ENCODE measurements at places on chromosomes 16 and 17. TPM values are rescaled to one million over a fixed set of nuclear protein-coding genes. Genes with fewer than 3 reads are reported as not detected.

DNAH3 gene
- not detected for total RNA-seq

FLYWCH2 gene
- 39.9 TPM for total RNA-seq

MFAP4 gene
- total RNA-seq = 0.15 TPM

FOXL1 gene
- 2.1 TPM for total RNA-seq

OR1F1 gene
- total RNA-seq = not detected

LDHD gene
- 4.2 TPM for total RNA-seq

- DNase-seq = peak; percentile 93
Observed at GRCh38 chr16:57277586-57277985, 6.9 kb downstream of the PLLP start.

GRCh38 chr16:8801701-8802100 lies 4.1 kb downstream of the PMM2 start:
- peak; percentile 33 for DNase-seq

GRCh38 chr17:66228887-66229782 lies at the start of gene APOH:
Gene APOH (minus strand): TSS chr17:66229415. CDS start chr17:66229379, 36 bp downstream.
- DNase-seq = peak; percentile 63

DNA sequence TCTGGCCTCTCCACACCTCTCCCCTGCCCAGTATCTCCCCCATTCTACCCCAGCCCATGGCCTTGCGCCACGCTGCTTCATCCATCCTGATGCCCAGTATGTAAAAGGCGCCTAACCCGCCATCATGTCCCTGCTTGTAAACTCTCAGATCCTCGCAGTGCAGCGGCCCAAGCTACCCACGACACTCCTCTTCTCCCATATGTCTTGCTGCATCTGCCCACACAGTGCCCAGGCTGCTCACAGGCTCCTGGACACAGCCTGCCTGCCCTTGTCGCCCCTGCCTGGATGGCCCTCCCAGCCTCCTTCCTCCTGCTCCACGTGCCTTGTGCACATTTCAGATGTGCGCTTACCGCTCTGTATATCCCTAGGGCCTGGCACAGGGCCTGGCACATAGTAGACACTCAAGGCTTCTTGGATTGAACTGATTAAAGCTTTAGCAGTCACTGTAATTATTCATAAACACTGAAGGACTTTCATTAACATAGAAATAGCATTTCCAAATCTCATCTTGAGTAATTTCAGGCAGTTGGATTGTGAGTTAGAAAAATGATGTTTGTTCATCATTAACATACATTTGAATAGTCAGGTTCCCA lies 129.1 kb downstream of the CLEC16A start:
- DNase-seq = no peak

DNA sequence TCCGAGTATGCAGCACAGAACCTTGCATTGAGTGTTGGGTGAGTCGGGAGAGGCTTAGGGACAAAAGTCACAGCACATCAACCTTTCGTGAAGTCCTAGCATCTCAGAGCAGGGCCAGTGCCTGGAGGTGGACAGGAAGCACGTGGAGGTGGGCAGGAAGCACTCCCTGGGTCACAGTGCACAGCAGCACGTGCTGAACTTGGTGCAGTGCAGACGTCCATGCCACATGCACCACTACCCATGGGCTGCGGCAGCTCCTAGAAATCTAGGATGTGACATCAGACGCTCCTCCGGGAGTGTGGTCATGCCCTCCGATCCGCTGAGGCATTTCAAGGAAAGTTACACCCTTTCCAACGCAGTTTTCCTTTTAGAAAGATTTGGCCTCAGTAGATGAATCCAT lies 83.4 kb upstream of the CHMP6 start:
- DNase-seq = no peak

DNA sequence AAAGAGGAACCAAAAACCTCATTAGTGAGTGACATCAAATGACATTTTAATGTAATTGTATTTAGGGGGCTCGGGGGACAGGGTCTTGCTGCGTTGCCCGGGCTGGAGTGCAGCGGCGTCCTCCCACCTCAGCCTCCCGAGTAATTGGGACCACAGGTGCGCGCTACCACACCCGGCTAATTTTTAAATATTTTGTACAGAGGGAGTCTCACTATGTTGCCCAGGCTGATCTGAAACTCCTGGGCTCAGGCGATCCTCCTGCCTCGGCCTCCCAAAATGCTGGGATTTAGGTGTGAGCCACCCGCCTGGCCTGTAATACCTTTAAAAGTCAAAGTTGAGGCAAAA lies 581 bp downstream of the SNRNP25 start:
- DNase-seq = no peak

GRCh38 chr16:50559804-50560514 lies 11.8 kb downstream of the NKD1 start:
- DNase-seq = no peak

GRCh38 chr17:32483451-32484019 lies 3.3 kb upstream of the CDK5R1 start:
- peak; percentile 60 for DNase-seq

DNA sequence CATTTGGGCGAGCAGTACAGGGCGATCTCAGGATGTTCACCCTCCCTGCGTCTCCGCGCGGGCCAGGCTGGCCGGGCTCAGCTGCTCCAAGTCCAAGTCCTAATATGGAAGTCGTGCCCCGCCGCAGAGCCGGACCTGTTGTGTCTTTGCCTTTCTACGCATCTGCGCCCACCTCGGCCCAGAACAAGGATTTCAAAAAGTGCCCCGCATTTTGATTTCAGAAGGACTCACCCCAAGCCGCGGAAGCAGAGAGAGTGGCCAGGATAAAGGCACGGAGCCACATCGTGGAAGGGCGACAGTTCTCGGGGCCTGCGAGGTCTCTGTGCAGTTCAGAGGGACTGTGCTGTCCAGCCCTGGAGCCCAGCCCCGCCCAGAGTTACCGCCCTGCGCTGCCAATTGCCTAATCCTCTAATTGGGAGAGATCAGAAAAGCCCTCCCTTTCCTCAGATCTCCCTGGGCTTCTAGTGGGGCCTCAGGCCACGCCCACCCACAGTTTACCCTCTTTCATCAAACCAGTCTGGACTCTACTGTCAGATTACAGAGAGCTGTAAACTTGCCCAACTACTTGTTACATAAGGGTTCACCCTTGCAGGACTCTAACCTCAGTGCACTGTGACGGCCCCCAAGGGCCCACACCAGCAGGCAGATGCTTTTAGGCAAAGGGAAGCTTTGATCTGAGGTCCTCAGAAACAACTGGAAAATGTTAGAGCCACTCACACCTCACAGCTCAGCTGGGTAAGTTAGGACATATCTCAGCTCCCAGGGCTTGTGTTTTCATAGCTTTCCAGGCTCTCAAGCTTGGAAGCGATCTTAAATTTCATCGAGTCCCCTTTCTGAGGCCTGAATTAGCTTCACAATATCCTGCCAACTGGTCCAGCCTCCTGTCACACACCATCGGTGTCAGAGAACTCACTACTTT lies at the start of gene CES1:
Gene CES1 (minus strand): TSS at position 324 of the 919 bp plus-strand sequence. CDS start 41 bp downstream, at position 283.
- DNase-seq = no peak

DNA sequence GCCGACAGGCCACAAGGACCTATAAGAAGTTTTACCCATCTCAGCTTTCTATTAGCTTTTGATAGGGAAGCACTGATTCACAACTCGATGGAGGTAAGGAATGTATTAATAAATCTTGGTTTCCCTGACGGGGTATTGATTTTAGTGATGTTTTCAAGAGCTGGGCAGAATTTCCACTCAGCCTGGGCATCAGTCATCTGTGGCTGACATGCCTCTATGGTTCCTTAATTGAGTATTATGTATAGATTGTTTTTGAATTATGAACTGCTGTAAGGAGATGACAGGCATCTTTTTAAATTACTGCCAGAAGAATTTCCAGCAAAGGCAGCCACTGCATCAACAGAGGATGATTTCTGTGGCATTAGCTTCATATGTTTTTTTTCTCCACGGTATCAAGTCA lies 128.6 kb downstream of the CPPED1 start:
- no peak for DNase-seq

DNA sequence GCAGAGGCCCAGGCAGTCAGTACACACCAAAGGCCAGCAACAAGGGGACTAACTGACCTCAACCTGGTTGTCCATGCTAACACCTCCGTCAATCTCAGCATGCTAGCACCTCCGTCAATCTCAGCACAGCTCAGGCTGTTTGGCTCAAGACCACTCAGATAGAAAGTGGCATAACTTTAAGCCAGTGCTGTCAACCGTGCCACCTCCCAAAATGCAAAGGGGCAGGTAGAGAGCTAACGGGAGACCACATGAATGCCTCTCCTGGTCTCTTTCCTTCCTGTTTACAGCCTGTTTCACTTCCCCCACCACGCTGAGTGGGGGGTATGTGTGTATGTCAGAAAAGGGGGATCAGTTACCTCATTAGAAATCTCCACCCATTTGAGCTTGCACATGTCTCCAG lies 3.3 kb downstream of the UBTF start:
- DNase-seq = no peak

GRCh38 chr17:29378500-29378899 lies 11.7 kb upstream of the TAOK1 start:
- DNase-seq = no peak

- DNase-seq = no peak
Observed at GRCh38 chr16:73171901-73172240, 123.9 kb upstream of the ZFHX3 start.

GRCh38 chr16:51453251-51453650 lies 302.2 kb upstream of the SALL1 start:
- DNase-seq = no peak

DNA sequence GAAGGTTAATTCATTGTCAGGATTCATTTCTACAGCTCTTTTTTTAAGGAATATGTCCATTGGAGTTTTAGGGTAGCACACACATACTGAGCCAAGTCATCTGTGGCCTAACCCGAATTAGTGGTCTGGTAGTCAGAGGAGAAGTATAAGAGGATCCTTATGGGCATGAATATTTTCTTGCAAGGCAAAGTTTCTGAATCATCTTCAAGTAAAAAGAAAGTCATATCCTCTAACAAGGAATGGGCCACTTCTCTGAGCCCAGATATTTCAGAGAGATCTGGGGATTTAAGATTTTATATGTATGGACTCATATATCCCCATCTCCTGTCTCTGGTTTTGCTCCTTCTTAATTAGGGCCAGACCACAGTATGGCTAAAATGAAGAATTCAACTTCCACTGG lies 99.2 kb upstream of the CDH8 start:
- no peak for DNase-seq

GRCh38 chr16:87850009-87851006 lies 19.0 kb downstream of the SLC7A5 start:
- DNase-seq = no peak

DNA sequence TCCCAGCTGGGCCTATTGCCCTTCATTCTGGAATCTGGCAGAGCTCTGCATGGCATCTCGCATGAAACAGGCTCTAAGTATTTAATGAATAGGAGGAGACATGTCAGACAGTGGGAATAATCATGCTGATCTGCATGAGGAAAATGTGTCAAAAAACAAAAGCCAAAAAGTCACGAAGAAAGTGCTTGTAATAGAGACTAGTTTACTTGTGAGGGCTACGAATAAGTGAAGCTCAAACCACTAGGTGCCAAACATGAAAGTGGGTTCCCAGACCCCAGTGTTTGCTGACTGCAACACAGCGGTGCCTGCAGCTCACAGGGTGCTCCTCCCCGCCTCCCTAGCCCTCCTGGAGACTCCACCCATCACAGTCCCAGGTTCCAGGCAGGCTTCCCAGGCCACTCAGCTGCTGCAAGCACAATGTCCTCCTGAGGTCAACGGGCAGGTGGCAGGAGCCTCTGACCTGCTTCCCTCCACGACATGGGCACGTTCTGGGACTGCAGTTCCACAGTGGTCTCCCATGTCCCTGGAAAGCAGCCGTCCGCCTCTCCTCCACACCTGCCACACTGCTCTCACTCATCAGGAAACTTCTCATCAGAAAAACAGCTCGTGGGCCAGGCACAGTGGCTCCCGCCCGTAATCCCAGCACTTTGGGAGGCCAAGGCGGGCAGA lies 96.5 kb downstream of the ANKRD11 start:
- no peak for DNase-seq

DNA sequence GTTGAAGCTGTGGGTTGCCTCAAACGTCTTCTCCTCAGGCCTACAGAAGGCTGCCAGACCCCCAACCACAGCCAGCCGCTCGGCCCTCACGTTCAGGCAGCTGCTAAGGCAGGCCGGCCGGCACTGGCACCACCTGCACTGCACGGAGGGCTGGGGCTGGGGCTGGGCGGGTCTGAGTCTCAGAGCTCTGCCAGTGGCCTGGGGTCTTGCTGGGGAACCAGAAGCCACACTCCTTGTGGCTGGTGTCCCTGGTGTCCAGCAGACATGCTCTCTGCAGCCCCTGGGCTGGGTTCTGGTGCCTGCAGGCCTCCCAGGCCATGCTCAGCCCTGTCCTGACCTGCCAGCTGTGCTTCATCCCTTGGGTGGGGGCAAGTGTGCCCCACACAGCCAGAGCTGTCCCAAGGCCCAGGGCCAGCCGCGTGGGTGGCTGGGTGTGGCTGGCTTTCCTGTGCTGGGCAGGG lies 42.0 kb downstream of the BAHCC1 start:
- no peak for DNase-seq

DNA sequence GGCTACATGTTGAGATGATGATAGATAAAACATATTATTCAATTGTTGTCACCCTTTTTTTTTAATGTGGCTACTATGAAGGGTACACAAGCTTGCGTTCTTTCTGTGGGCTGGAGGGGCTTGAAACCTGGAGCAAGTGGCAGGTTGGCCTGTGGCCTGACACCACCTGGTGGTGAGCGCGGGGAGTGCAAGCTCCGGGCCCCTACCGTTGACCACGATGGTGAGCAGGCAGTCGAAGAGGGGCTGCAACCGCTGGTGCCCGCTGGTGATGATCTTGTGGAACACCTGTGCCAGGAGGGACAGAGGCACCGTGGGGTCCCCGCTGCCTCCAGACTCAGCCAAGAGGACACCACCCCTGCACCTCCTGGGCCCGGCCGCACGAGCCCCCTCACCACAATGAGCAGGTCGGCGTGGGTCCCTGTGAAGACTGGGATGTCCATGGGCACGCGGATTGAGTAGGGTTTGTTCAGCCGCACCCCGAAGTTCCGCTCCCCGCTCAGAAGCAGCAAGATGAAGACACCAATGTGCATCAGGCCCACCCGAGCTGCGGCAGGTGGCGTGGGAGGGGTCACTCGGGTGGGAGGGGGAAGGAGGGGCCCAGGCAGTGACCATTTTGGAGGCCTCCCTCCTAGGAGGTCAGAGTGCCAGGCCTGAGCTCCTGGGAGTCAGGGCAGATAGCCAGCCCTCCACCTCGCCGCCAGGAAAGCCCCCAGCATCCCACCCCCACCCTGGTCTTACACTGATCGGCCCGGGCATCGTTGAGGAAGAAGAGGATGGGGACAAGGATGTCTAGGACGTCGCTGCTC lies 14.4 kb downstream of the HID1 start:
- DNase-seq = peak; percentile 8

DNA sequence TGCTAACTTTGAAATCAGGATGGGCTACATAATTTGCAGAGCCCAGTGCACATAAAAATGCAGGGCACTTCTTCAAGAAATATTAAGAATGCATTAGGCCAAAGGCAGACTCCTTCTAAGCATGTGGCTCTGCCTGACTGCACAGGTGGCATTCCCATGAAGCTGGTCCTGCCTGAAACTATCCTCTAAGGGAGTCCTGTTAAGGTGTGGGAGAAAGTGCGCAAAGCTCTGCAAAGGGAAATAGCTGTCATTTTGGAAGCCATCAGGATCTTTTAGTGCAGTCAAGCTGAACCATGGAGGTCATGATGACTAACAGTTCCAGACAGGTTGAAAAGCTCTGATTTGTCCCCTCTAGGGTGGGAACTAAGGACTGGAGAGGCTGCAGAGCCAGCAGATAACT lies 41.9 kb upstream of the CRHR1 start:
- DNase-seq = peak; percentile 40
